Head of caudate nucleus (tissue), 42 donors: ENCODE measurements at places on chromosomes 16 and 17.
A peak's percentile ranks its signal among the peaks of the same experiment; 100 is the strongest.

DNA sequence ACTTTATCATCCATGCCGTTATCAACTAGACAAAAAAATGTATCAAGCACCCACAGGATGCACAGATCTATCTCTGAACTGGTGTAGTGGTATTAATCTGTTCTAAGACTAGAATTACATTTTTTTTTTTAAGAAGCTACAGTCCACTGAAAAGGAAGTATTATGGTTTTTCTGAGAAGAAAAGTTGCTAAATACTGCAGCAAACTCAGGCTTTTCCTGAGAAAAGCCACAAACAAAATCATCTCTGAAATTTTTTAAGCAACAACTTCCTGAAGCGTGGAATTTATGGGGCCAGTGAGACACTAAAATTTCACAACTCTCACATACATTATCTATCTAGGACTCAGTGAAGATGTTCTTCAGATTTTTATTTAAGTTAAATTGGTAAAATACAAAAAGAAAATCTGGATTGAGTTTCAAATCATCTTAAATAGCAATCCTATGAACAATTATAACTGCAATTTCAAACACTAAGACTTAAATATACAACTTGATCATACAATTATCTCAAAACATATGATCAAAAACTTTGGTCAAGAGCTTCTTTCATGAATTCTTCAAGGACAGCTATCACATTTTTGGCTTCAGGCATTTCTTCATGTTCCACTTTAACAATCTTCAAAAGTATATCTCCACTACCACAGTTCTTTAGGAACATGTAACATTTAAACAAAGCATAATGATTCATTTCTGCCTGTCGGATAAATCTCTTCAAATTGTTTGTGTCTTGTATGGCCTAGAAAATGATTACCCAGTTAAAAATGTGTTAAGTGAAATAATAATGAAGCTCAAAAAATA lies 10.5 kb downstream of the C17orf75 start:
- no peak for DNase-seq

DNA sequence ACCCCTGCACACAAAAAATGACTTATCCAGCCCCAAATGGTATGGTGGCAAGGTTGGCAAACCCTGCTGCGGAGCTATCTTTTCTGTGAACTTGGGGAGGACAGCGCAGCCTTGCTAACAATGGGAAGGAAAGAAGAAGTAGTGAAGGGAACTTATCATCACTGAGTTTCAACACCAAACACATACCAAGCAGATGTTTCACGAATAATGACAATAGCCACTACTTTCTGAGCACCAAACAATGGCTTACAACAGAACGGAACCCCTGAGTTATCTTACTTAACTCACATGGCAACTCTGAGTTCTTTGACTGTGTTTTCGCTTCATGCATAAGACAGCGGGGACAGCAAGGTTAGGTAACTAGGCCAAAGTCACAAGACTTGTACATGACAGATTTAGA lies 148.9 kb downstream of the XYLT1 start:
- no peak for DNase-seq

DNA sequence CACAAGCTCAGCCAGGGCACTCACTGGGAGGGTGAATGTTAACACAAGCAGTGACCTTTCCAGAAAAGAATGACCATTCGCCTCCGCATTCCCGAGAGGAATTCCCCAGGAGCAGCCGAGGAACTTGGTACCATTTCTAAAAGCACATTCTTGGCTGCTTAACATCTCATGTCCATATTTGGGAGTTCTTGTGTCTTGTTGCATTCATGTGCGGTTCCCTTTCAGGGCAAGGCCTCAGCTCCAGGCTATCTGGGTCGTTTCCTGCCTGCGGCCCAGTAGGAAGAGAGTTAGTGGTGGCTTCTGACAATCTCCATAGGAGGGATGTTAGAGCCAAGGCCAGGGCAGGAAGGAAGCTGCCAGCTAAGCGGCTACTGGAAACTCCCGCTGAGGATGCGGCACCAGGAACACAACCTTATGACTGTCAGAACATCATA lies 27.8 kb upstream of the MEAK7 start:
- DNase-seq: no peak

DNA sequence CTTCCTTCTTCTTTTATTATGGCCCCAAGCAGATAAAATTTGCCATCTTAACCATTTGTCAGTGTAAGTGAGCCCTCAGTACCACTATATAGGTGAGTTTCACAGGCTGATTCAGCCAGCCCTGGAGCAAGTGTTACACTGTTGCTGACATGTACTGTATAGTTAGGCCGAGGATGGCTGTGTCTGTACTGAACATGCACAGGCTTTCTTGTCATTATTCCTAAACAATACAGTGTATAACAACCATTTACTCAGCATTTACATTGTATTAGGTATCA lies 53.7 kb downstream of the AMFR start:
- no peak for DNase-seq

DNA sequence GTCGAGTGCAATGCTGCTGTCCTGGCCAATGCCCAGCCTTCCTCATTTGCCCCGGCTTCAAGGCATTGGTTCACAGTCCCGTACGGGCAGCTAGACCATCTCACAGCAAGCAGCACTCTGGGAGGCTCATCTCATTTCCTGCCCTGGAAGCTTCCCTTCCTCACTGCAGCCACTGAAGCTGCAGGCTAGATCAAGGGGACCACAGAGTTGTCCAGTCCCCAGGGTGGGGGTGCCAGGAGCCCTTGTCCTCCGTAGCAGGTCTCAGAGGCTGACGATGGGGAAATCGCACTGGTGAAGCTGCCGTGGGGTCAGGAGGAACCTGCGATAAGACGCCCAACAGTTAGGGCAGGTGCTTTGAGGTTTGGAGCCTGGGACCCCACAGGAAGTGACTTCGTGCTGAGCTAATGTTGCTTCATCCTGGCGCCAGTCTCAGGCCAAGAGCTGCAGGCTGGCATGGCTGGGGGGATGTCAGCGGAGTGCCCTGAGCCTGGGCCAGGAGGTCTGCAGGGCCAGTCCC lies at the start of gene SPNS3:
TSS of gene SPNS3 (plus strand) at position 426 of the 517 bp plus-strand sequence. CDS start at position 454, 28 bp downstream.
- DNase-seq: peak; percentile 23

DNA sequence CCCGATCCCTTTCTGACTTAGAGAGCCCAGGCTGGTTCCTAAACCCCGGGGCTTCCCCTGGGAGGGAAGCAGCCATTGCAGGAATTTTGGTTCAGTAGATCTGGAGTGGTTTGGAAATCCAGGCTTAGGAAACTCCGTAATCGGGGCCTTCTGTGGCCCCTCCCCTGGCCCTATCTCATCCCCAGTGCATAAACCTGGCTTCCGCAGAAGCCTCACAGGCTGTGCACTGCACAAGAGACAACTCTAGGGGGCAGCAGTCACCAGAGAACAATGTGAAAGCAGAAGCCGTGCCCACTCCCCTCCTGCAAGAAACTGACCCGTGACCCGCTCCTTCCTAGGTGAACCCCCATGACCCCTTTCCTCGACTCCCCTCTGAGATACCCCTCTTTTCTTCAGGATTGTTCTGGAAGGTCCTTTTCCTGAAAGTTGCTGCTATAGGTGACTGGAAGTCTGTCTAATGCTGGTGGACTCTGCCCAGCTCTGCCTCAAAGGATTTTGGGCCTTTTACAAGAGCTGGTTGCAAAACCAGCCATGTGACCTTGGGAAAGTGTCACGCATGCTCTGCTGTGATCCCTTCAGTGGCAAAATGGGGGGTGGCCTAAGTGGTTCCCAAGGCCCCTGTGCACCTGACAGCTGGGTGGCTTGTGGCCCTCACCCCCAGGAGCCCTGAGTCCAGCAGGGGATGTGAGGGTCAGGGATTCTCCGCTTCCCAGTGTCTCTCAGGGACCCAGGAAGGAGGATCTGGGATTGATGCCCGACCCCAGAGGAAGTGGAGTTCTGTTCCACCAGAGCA lies 14.4 kb downstream of the GUCY2D start:
- DNase-seq: peak; percentile 44

GRCh38 chr16:48834576-48834975 lies 224.6 kb upstream of the N4BP1 start:
- DNase-seq: no peak

DNA sequence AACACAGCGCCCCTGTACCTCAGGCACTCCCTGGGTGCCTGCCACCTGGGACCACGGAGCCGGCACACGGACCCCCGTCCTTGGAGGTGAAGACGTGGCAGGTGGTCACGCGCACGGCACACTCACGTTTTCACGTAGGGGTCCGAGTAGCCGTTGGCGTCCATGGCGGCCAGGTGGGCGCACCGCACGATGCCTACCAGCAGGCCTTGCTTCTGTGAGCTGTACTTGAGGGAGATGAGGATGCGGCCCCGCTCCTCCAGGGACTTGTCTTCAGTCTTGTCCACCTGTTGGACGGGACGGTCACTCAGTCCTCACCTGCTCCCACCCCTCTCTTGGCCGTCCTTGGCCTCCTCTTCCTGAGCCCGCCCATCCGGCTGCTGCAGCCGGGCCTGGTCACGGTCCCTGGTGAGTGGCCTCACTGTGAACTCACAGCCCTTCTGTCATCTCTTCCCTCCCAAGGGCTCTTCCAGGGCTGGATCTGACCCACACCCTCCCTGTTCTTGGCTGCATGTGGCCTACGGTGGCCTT lies 18.8 kb downstream of the SCGB1C2 start:
- DNase-seq: no peak

DNA sequence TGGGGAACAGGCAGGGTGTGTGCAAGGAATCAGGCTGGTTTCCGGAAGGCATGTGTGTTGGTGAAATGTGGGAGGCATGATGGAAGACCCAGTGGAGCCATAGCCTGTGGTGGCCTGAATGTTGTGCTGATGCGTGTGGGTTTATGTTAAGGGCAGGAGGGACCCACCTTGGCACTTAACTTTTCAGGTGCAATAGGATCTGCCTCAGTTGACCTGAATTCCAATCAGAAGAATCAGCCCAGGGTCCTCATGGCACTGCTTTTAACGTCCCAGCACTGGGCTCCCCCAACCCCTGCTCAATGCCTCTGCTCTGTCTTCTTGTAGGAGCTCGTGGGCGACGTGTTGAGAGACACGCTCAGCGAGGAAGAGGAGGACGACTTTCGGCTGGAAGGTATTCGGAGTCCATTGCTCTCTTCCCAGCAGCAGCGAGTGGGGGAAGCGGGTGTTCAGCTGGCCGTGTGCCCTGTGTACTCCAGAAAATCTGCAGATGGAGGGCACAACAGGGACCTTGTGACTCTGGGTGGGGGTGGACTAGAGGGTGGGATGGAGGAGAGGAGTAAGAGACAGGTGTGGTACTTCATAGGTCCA lies 59.9 kb downstream of the NKD1 start:
- DNase-seq: no peak

- DNase-seq: no peak
These were observed 197.7 kb upstream of the RPL38 start for GRCh38 chr17:74005790-74006189.

GRCh38 chr17:58531661-58532554 lies 17.5 kb upstream of the MTMR4 start:
- DNase-seq: peak; percentile 92

DNA sequence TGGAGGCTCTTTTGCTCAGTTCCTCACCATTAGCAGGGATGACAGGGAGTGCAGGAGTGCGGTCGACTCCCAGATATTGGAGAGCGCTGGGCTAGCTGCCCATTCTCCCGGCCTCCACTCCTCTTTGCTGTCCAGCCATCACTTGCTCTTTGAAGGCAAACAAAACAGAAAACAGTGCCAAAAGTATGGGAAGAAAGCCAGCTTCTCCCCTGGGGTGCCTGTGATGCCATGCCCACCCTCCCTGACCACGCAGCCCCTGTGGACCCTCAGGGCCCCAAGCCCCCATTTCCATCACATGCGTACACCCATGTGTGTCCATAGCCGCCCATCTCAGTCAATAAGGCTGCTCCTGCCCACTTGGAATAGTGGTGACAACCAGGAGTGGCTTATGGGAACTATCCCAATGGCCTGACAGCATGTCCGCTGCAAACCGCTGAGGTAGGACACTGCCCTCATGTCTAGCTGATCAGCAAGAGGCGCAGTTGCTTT lies 30.0 kb downstream of the MAPT start:
- DNase-seq: no peak

DNA sequence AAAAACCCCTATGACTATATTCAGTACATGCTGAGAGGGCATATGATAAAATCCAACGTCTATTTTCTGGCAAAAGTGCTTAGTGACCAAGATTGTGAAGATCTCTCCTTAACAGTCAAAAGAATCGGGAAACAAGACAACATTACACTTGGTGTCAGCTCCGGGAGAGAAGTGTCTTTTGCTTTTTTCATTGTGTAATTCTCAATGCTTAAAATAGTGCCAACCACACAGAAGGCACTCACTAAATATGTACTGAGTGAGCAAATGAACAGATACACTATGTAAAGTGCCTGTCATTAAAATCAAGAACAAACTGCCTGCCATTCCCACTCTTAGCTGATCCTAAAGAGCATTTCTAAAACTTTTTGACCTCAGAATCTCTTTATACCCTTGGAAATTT lies 34.1 kb downstream of the VPS53 start:
- no peak for DNase-seq

DNA sequence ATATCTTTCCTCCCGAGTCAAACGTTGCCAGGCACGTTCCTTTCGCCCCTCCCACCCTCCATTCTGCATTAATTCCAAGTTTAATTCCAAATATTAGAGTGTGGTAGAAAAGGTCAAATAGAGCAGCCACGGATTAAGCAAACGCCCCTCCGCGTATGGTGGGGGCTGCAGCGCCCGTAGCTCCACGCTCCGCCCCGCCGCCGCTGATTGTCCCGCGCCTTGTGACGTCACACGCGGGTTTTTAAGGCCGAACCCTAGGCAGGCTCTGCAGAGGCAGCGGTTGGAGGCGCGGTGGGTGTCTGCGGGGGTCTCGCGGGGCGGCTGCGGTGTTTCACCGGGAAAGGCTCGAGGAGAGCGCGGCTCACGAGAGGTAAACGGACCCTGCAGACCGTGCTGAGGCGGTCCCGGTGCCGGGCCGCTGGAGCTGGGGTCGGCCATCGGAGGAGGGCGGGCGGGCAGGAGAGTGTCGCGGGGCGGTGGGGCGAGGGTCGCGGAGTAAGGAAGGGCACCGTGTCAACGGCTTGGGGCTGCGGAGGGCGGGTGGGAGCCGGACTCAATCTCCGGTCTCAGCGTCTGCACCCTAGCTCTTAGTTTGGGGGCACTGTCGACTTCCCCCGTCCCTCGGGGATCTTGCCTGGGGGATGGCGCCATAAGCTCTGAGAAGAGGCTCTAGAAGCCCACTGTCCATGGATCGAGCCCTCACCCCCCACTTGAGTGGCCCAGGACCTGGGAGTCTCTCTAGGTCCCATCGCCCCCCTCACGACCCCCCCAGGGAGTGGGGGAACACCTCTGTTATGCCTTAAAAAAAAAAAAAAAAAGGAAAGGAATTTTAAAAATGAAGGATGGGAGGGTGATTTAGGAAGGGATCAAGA lies at the start of gene ARL4D:
TSS of gene ARL4D (plus strand) at position 270 of the 872 bp plus-strand sequence. CDS start 740 bp downstream, outside the sequence.
- peak; percentile 97 for DNase-seq

- DNase-seq: no peak
These were observed 48.3 kb upstream of the CBX4 start for GRCh38 chr17:79887451-79887991.

GRCh38 chr16:89909777-89910716 lies 8.6 kb upstream of the MC1R start:
- DNase-seq: peak; percentile 92

GRCh38 chr17:72472106-72472505 lies 351.3 kb downstream of the SOX9 start:
- DNase-seq: no peak

DNA sequence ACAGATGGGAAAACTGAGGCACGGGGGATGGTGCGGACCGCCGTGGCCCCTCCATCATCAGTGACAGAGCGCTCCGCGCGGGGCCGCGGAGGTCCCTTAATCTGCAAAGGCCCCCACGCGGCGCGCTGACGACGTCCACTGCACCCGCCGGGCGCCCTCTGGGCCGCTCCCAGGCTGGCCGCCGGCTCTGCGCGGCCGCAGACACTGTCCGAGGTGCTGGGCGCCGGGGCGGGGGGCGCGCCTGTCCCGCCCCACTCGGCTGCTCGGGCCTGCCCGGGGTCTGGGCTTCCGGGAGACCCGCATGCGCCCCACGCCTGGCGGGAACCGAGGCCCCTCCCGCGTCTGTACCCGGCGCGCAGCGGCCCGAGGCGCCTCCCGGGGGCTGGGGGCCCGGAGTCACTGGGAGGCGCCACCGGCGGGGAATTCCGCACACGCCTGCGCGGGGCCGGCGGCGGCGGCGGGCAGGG lies 550 bp upstream of the RNF213 start:
- DNase-seq: peak; percentile 49
